ENCODE measurements at places on chromosomes 5 and 9.

DNA sequence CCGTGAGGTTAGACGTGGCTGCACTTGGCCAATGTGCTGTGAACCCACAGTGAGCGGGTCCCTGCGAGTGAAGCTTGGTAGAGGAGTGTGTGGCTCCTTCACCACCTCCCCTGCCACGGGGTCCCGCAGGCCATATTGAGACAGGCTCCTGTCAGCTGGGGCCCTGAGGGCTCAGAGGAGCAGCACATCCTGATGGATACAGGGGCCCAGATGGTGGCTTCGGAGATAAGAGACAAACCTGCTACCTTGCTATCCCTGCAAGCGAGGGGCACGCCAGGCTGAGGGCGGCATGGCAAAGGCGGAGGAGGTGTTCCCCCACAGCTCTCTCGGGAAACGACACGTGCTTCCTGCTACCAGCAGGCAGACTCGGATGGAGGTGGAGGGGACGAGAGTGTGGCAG lies 33.1 kb downstream of the SLC6A3 start:
- DNase-seq = no peak

- DNase-seq = peak; percentile 55
These were observed 19.3 kb downstream of the ORM2 start for GRCh38 chr9:114348906-114349482.

- no peak for DNase-seq
These were observed 3.0 kb downstream of the FEM1C start for GRCh38 chr5:115541611-115542010.

DNA sequence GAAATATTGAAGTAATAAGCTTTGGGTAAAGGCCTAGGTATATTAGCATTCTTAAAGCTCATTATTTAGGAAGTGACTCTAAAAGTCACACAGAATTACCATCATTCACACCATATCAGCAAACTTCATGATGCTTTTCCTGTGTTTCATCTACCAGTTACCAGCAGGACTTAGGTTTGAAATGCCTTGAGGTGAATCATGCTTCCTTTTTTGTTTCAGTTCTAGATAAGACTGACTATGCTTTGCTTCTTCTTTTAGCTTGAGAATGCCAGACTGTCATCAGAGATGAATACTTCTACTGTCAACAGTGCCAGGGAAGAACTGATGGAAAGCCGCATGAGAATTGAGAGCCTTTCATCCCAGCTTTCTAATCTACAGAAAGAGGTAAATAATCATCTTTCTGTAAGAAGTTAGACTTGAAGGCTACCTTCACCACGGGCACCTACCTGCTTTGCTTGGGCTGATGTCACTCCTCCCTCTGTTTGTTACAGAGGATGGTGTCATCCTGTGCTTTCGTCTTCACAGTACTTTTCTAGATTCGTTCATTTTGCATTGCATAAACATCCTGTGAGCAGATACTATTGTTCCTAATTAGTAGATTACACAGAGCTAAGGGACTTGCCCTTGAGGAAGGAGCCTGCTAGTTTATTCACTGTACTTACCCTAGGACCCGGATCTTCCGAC lies 34.7 kb downstream of the LMNB1 start:
- DNase-seq = no peak

DNA sequence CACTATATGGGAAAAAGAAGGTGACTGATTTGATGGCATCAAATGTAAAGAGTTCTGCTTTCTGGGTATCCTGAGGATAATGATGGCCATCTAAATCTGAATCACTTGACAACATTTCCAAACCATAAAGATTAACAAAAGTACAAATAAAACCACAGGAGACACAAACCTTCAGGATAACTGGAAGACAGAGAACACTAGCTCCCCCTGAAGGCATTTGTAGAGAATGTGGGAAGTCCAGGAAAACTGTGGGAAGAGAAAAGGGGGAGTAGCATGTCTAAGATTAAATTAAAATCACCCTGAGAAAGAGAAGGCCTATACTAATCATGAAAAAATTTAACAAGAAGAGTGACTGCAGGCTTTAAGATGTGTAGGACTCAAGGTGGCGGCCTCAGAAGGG lies 116.2 kb downstream of the PRELID2 start:
- no peak for DNase-seq

GRCh38 chr5:166358127-166358830 lies 1933.2 kb upstream of the WWC1 start:
- DNase-seq = no peak

- DNase-seq = no peak
These were observed 33.4 kb upstream of the NCS1 start for GRCh38 chr9:130138791-130139190.

DNA sequence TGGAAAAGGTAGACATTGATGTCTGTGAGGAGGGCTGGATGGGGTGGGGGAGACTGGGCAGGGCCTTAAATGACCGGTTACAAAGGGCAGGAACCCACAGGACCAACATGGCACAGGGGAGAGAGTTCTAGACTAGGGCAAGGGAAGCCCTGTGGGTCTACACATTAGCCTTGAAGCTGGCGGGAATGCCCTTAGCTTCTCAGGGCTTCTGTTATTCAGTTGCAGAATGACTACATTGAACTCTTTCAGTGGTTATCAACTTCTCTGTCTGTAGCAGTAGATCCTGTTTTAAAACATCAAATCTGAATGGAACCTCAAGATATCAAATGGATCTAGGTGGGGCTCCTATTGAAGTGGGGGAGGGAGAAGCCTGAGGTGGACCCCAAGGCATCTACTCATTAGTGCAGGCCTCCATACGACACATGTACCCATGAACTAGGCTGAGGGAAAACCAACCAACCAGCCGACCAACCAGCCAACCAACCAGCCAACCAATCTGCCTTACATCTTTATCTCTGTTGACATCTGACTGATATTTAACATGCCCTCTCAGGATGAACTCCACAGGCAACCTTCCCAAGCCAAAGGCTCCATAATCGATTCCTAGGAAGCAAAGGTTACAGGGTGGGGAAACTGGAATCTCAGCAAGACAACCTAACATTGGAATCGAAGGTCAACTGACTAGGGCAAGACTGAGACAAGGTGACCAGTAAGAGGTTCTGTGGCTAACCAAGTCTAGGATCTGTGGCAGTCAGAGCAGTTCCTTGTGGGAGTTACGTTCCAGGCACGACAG lies 48.3 kb downstream of the DAP start:
- no peak for DNase-seq

- peak; percentile 79 for DNase-seq
These were observed at the start of gene RETREG1 for GRCh38 chr5:16616536-16617273. Gene RETREG1 (minus strand): TSS chr5:16616997. CDS start chr5:16616971, 26 bp downstream.

DNA sequence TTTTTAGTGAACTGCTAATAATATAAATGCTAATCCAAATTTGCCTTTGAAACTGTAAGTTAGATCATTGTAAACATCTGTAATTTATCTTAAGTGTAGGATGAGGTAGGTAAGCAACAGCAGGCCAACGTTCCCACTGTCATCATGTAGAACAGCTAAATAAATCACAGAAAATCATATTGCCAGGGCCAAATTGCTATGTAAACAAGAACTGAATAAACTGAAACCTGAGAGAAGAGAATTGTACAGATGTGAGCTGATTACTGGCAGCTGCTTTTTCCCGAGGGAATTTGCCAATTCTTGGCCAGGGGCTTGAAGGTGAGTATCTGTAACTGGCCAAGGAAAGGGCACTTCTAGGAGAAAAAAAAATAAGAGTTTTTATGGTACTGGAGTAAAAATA lies 97.6 kb downstream of the CDH10 start:
- DNase-seq = no peak

GRCh38 chr5:74140409-74140808 lies 500.1 kb downstream of the ENC1 start:
- no peak for DNase-seq

GRCh38 chr9:128339761-128340690 lies at the start of gene SLC27A4:
Gene SLC27A4 (plus strand): TSS chr9:128340527. CDS start chr9:128343133, 2,606 bp downstream.
- peak; percentile 76 for DNase-seq

GRCh38 chr5:180658774-180659564 lies 9.6 kb upstream of the FLT4 start:
- no peak for DNase-seq

DNA sequence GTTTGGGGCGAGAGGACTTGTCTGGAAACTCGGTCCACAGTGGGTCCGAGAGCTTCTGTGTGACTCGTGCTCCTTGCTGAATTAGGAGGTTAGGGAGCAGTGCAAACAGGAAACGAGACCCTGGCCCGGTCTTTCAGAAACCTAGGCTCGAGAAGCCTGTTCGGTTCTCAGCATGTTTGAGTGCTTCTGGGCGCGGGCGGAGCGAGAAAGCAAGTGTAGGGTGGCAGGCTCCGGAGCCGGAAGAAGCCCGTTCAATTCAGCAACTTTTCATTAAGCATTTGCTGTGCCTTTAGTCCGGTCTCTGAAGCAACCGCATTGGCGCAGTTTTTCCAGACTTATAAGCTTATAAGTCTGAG lies 547 bp downstream of the CLTA start:
- DNase-seq = peak; percentile 19

- no peak for DNase-seq
These were observed 174.2 kb upstream of the CDH12 start for GRCh38 chr5:23027331-23027730.

DNA sequence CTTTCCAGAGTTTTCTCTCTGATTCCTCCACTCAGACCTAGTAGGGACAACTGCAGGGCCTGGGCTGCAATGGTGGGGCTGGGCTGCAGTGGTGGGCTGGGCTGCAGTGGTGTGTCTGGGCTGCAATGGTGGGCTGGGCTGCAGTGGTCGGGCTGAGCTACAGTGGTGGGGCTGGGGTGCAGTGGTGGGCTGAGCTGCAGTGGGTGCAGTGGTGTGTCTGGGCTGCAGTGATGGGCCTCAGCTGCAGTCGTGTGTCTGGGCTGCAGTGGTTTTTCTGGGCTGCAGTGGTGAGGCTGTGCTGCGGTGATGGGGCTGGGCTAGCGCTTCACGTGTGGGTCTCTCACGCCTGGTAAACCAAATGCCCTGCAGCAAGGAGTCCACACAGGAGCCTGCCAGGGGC lies 27.4 kb downstream of the ABO start:
- no peak for DNase-seq

GRCh38 chr5:140262839-140263238 lies 40.1 kb downstream of the PFDN1 start:
- DNase-seq = no peak

- DNase-seq = no peak
These were observed 488.9 kb downstream of the ISL1 start for GRCh38 chr5:51872144-51872543.

GRCh38 chr9:34289159-34289558 lies 39.9 kb downstream of the KIF24 start:
- DNase-seq = no peak

DNA sequence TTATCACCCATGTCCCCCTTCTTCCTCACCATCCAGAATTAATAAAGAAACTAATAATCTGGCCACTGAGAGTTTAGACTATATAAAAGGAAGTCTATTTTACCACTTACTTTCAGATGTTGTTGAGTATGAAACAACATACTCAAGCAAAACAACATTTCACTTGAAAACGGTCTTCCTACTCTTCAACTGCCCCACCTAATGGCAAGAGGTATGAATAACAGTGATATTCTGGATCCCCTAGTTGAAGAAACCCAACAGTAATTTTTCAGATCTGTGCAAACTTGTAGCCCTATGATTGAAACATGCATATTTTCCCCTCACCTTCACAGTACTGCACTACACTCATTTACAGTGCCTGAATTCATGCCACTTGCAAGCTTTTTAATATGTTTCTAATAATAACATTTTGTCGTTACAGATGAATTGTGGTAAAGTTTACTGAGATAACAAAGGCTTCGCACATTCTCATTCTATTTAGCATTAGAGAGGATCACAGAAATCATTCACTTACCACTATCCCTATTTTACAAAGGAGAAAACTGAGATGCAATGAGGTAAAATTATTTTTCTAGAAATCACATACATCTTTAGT lies 267.9 kb upstream of the PDE4D start:
- no peak for DNase-seq

- DNase-seq = no peak
These were observed 168.6 kb downstream of the MACROH2A1 start for GRCh38 chr5:135230251-135230925.

DNA sequence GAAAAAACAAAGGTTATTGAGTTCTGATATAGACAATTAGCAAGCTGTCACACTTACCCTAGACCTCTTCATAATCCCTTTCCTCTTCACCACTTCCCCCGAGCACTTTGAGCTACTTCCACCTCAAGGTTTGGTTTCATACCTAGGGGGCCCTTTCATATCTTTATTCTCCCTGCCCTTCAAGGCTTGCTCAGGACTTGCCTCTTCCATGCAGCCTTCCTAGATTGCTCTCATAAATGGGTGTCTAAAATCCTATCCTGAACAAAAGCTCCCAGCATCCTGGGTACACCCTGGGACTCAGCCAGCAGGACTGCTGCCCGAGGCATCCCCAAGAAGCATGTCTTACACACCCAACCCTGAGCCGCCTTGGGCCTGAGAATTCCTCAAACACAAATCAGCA lies 157.3 kb downstream of the C5orf15 start:
- DNase-seq = no peak

DNA sequence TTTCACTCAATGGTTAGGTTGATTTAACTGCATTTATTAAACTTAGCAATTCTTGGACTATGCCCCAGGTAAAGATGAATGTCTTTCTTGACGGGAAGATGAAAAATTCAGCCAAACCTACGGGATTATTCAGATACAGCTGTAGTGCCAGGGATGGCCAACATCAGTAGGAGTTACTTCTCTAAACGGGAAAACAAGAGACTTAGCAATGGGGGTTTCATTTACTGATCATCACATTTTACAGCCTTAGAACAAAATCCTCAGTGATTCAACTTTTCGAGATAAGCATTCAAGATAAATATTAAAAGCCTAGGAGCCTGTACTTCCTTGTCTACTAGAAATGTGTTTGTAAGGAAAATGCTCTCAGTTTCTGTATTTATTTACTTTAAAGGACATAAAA lies 46.1 kb downstream of the S1PR3 start:
- DNase-seq = no peak

DNA sequence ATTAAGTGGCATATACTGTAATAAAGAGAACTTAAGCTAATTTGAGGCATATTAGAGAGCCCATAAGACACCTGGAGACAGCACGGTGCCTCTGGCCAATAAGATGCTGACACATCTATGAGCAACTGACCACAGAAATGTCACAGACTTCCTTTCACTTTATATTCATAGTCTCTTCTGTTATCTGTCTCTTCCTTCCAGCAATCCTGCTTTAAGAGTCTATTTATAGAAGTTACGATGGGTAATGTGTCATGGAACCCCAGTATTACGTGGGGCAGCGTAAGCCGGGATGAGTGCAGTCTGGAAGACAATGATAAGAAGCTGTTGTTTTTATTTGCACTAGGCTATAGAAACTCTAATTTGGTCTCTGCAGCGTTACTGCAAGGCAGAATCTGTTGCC lies 136.8 kb downstream of the CFAP90 start:
- no peak for DNase-seq

GRCh38 chr5:135602882-135603721 lies 24.3 kb upstream of the CXCL14 start:
- DNase-seq = no peak
